Testis (tissue), 5 donors: ENCODE measurements at places on chromosomes 4 and X. TPM values are rescaled to one million over a fixed set of nuclear protein-coding genes. Genes with fewer than 3 reads are reported as not detected.

SORBS2 gene
- 26.0 TPM for polyA plus RNA-seq

BEX3 gene
- 289 TPM for polyA plus RNA-seq

RAI2 gene
- polyA plus RNA-seq: 13.5 TPM

ADGRG2 gene
- 17.2 TPM for polyA plus RNA-seq

IL1RAPL2 gene
- 1.2 TPM for polyA plus RNA-seq

HSFX4 gene
- polyA plus RNA-seq: 9.7 TPM

ANXA3 gene
- polyA plus RNA-seq: 6.4 TPM

SPANXA1 gene
- polyA plus RNA-seq: 6.5 TPM

TIGD4 gene
- 6.7 TPM for polyA plus RNA-seq

RASL11B gene
- 15.3 TPM for polyA plus RNA-seq

TCEAL5 gene
- polyA plus RNA-seq: 77.5 TPM

ESX1 gene
- polyA plus RNA-seq: 17.0 TPM
